ENCODE measurements at places on chromosomes 16 and 17.

GRCh38 chr16:88857728-88858339 lies 907 bp downstream of the TRAPPC2L start:
- DNase-seq: peak; percentile 79

- DNase-seq: no peak
Observed at GRCh38 chr17:12415031-12415430, 250.7 kb upstream of the MYOCD start.

DNA sequence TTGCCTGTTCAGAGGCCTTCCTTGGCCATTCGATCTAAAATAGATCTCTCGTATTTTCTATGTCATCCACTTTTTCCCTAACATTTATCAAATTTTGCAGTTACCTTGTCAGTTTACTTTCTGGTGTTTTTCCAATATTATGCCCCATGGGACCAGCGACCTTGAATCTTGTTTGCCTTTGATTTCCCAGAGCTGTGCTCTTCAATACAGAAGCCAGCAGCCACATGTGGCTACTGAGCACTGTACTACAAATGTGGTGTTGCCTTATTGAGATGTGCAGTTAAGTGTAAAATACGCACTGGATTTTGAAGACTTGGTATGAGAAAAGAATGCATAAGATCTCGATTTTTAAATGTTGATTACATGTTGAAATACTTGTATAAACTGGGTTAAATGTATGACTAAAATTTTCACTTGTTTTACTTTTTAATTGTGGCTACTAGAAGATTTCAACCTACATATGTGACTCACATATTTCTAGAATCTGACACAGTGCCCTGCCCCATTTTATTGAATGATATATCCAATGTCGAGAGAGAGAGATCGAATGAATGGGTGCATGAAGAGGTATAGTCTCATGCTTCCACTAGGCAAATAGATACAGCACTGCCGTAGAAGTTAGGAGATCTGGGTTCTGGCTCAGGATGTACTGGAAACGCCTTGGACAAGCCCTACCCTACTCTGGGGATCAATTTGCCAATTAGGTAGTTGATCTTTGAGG lies 824 bp upstream of the PSME3 start:
- DNase-seq: no peak

- peak; percentile 82 for DNase-seq
Observed at GRCh38 chr17:57833179-57833939, 16.5 kb downstream of the MRPS23 start.

- no peak for DNase-seq
Observed at GRCh38 chr17:41555105-41555887, 16.6 kb downstream of the KRT9 start.

- DNase-seq: no peak
Observed at GRCh38 chr17:73357318-73357717, 45.5 kb upstream of the CDC42EP4 start.

DNA sequence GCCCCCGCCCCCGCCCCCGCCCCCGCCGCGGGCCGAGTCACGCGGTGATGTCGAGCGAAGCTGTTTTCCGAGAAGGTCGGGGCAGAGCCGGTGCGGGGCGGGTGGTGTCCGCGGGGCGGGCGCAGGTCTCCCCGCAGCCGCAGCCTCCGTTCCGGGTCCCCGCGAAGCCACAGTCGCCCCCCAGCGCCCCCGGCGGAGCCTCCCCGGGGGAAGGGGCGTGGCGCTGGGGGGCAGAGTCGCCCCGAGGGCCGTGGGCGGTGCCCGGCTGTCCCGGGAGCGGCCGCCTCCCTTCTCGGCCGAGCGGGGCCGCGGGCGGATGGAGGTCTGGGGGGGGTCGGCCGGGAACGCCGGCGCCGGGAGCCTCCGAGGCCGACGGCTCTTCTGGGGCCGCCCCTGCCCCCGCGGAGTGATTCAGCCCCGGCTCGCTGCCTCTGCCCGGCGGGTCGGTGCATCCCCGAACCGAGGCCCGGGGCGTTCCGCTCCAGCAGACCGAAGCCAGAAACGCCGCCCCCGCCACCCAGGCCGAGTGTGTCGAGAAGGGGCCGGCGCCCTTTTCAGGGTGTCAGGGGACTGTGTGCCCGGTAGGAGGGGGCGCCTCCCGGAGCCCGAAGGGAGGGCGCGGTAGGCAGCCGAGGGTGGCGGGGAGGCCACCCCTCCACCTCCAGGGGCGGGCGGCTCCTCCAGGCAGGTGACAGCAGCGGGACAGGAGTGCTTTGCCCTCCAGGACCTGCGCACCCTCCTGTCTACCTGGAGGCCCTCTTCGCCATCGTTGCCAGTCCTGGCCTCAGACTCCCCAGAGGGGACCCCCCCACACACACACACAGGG lies 1.7 kb downstream of the METRNL start:
- DNase-seq: peak; percentile 62

GRCh38 chr16:52141871-52142270 lies 405.1 kb downstream of the TOX3 start:
- no peak for DNase-seq

DNA sequence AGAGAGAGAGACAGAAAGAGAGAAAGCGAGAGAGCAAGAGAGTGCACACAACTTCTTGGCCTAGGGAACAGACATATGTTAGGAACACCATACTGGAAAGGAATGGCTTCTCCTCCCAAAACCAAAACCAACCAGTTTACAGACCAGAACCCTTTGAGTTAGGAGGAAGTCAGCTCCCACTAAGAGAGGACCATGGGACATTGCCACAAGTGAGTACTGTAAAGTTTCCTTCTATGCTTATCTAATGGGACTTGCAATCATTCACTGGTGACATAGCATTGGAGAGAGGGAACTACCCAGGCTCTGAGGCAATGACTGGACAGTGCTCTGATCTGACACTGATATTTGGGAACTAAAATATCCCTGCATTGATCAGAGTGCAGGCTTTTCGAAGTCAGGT lies 32.4 kb downstream of the TBC1D3B start:
- no peak for DNase-seq

DNA sequence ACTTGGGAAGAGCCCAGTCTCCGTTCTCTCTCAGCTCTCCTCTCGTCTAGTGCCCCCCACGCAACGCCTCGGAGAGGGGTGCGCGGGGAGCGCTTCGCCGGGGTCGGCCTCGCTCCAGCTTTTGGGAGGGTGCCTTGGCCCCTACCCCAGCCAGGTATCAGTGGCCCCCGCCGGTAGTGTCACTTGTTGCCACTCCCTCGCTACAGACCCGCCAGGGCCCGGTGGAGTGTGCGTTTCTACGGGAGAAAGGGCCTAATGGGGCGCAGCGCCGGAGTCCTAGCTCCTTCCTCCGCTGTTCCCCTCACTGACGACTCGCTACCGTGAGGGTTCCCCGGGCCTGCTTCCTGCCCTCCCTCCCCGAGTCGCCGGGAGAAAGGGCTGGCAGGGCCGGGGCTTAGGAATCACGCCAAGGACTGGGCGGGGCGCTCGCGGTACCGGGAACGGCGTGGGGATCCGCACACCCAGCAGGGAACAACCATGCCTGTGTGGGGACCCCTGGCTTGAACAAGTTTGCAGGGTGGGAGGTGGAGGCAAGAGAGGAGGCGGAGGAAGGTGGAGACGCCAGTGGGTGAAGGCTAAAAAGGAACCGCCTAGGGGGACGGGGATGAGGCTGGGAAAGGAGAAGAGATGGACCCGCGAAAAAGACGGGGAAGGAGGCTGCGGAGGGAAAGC lies 997 bp upstream of the CDH11 start:
- no peak for DNase-seq

GRCh38 chr16:56776562-56776961 lies 46.6 kb downstream of the NUP93 start:
- DNase-seq: no peak

DNA sequence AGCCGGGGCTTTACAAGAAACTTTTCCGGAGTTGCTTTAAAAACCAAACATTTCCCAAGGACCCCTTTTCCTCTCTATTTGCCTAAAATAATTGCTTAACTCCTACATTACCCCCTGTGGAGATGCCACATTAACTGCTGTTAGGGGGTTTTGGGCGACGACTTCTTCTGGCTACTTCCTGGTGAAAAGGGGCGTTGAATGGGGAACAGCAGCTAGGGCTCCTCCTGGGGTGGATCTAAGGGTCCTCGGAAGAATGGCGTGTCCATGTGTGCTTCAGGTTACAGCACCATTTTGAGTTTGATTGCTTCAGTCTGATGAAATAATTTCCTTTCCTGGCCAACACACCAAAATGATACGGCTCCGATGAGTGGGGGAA lies 22.0 kb downstream of the ABCC1 start:
- DNase-seq: no peak

DNA sequence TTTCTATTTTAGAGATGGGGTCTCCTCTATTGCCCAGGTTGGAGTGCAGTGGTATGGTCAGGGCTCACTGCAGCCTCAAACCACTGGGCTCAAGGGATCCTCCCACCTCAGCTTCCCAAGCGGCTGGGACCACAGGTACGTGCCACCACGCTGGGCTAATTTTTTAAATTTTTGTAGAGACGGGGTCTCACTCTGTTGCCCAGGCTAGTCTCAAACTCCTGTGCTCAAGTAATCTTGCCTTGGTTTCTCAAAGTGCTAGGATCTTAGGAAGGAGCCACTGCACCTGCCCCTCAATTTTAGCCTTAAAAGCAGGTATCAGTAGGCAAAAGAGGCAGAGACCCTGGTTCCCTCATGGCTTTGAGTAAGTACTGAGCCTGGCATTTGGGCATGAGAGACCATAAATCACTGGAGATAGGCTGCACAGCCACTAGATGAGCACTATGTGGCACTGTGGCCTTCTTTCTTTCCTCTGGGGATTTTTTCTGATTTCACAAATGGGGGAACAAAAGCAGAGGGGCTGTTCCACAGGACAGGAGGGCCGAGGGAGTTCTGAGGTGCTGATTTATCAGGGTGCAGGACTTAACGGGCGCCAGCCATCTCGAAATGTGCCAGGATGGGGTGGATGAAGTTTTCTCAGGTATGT lies 82.2 kb downstream of the PLXDC1 start:
- DNase-seq: no peak

DNA sequence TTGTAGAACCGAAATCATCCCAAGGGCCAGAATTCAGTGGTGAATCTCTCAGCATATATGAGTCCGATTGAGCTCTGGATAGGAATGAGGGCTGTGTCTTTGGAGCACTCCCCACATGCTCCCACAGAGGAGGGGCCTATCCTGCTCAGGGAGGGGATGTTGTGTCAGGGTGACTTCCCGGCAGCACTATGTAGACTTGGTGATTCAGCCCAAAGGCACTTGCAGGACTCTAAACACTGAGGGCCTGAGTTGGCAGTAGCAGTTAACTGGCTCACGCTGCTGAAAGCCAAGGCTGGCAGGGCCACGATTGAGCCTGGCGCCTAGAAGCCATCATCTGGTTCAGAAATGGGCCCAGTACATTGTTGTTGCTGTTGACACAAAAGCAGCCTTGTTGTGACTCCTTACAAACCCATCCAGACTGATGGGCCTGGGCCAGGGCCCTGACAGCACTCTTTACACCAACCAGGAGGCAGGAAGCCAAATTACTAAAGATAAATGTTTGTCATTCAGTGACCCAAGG lies 31.9 kb downstream of the NMT1 start:
- no peak for DNase-seq

- no peak for DNase-seq
Observed at GRCh38 chr17:61617330-61617729, 26.3 kb upstream of the NACA2 start.

GRCh38 chr17:6126768-6127167 lies 56.6 kb downstream of the WSCD1 start:
- no peak for DNase-seq

DNA sequence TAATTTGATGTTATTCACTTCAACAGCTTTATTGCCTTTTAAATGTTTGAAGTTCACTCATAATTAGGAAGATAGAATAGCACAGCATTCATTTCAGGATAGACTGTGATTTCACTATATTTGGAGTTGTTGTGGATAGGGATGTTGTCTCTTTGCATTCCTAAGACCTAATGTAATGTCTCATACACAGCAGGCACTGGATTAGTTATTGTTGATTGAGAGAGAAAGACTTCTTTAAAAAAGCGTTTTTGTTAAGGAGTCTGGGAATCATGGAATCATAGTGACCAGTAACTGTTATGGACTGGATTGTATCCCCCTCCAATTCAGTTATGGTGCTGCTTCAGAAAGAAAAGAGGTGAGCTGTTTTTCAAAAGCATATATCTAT lies 122.0 kb downstream of the USP22 start:
- DNase-seq: no peak
